ENCODE measurements at places on chromosomes 3 and 15. TPM values are rescaled to one million over a fixed set of nuclear protein-coding genes. Genes with fewer than 3 reads are reported as not detected.

GRCh38 chr15:68785541-68785940, 35.2 kb downstream of the ANP32A start:
- no peak for DNase-seq

Gene CPLX3
- total RNA-seq, result not detected

DNA sequence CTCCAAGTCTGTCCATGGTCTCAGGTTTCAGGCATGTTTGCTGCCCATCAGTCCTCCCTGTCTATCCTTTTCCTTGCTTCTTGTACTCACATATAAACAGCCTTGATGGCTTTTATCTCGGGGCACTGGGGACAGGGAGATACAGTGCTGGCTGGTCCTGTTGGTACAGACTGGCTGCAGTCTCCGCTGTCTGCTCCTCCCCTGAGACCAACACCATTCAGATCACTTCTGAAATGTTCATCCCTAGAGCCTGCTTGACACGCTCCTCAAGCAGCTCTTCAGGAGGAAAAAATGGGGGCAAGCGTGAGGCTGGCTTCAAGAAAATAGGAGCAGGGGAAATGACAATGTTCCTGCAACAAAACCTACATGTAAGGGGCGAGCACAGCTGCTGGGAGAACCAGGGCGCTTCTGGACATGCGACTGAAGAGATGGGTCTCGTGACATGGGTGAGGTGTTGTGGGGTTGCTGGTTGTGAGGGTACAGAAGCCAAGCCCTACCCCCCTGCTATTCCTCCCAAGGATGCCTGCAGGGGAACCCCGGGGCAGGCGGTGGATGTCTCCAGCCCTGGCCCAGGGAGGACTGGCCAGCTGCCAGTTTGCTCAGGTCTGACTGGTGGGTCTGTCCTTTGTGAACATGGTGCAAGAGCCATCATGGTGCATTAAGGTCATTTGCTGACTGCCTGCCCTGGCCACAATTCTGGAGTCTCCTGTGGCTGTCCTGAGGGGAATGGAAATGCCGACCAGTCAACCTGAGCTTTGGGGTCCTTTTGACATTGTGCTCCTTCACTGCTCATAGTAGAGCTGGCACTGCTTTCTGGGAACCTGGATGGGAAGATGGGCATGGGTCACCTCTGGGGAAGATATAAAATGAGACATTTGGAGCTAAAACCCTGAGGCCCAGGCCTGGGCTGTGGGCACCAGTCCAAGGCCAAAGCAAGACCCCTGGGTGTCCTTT, 40.1 kb downstream of the KY start:
- DNase-seq, result no peak

- no peak for DNase-seq
These were observed 420.0 kb downstream of the LPP start for GRCh38 chr3:188573956-188574355.

Gene ACAD9
- 37.0 TPM for total RNA-seq

GRCh38 chr3:155785662-155786295, 20.3 kb downstream of the C3orf33 start:
- DNase-seq, result no peak

- no peak for DNase-seq
These were observed 1.2 kb downstream of the CLSTN2 start for GRCh38 chr3:139935866-139936817.

Gene PTH1R
- total RNA-seq, result not detected

Gene SENP8
- 2.0 TPM for total RNA-seq

DNA sequence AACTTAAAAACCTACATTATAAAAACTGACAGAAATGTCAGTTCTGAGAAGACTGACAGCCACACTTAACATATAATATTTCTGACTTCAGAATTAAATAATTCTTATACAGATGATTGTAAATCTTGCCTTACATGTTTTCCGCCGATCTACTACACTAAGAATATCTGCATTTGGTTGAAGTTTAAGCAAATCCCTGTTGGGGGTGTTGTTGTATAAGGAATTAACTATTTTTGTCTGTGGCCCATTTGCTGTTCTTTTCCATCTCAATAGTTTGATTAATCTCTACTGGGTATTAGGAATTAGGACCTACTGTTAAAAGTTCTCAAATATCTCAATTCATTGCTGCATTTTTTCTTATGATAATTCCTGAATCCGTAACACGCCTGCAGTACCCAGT, 838.3 kb upstream of the ROBO1 start:
- DNase-seq, result no peak

Gene PPP4R2
- total RNA-seq, result 71.6 TPM

- DNase-seq, result no peak
These were observed 36.7 kb upstream of the IL20RB start for GRCh38 chr3:136920904-136921611.

Gene ZNF501
- total RNA-seq, result 1.6 TPM

DNA sequence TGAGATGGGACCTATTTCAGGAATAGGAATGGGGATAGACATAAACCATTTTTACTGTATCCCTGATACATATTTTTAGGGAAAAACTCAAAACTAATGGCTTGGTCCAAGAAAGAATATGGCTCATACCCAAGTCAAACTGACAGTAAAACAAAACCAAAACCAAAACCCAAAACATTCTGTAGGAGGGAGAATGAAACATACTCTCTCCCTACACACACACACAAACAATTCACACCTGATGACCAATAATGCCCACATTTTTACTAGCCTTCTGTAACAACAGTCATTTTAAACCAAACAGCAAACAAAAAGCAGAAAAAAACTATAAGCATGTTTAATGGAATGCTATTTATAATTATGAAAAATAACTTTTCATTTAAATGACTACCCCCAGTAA, 74.9 kb downstream of the NBEAL2 start:
- no peak for DNase-seq

DNA sequence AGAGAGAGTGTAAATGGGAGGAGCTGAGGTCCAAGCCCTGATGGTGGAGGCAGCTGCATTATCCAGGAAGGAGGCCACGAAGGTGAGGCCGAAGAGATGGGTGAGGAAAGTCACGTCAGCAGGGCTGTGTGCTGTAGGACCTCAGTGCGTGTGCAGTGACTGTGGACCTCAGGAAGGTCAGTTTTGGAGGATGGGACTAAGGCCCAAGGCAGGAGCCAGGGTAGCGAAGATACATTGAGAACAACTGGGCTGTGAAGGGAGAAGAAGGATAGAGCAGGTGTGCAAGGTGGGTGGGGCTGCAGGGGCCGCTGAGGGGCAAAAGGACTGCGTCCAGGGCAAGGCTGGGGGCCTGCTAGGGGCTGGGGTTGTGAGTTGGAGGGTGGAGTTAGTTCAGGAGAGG, 4.9 kb downstream of the KLHL40 start:
- no peak for DNase-seq

GRCh38 chr3:71356265-71356664, 227.3 kb downstream of the FOXP1 start:
- peak; percentile 24 for DNase-seq

GRCh38 chr3:154364849-154365248, 40.6 kb upstream of the DHX36 start:
- no peak for DNase-seq

DNA sequence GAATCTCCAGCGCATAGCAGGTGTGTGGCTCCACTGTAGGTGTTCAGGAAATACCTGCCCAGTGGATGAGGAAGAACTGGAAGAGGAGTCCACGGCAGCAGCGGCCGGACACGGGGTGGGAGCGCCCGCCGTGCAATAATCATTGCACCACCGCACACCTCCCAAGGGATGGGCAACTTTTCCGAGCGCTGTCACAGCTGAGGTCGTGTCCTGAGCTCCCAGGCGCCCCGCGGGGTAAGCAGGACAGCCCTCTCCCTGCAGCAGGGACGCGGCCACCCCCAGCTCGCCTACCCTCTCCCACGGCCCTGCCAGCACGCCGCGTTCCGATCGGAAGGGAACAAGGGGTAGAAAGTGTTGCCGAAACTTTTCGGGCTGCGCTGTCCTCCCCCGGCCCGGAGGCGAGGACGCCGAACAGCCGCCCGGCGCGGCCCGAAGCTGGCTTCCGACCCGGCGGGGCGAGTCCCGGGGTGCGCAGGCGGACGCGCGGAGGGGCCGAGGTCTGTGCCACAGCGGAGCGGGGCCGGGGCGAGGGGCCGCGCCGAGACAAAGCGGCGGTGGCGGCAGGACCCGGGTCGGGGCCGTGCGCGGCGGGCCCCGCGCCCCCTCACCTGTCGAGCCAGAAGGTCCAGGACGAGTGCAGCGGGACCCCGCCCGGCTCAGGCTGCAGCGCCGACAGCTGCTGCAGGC, 475 bp downstream of the EIF4E3 start:
- DNase-seq, result peak; percentile 44

Gene TGM5
- not detected for total RNA-seq

Gene HOMER2
- 2.8 TPM for total RNA-seq

DNA sequence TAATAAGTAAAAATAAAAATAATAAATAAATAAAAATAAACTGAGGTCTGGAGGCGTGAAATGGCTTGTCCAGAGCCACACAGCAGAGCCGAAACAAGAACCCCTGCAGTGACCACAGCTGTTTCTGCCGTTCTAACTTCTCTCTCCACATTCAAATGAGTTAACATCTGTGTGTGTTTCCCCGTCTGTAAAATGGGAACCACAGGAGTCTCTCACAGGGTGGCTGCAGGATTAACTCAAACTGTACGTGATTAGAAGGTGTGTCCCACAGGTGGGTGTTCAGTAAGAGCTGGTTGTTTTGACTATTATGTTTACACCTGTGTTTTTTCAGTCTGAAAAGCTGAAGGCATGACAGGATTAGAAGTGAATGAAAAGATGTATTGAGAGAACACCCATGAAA, 27.0 kb upstream of the MUC4 start:
- DNase-seq, result no peak

DNA sequence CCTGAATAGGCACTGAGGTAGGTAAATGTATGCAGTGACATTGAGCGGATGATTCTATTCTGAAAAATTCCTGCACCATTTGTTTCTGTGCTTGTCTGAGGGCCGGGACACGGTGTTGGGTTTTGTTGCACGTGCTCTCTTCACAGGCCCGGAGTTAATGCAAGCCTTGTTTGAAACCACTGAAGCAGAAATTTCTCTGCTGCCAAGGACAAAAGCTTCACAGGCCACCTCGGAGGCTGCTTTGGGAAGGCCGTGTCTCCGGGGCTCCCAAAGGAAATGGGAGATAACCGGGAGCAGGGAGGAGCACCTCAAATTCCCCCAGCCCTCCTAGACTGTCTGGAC, 179.4 kb downstream of the OPA1 start:
- DNase-seq, result no peak

Gene NDN
- 2.3 TPM for total RNA-seq

Gene SYNPR
- not detected for total RNA-seq

DNA sequence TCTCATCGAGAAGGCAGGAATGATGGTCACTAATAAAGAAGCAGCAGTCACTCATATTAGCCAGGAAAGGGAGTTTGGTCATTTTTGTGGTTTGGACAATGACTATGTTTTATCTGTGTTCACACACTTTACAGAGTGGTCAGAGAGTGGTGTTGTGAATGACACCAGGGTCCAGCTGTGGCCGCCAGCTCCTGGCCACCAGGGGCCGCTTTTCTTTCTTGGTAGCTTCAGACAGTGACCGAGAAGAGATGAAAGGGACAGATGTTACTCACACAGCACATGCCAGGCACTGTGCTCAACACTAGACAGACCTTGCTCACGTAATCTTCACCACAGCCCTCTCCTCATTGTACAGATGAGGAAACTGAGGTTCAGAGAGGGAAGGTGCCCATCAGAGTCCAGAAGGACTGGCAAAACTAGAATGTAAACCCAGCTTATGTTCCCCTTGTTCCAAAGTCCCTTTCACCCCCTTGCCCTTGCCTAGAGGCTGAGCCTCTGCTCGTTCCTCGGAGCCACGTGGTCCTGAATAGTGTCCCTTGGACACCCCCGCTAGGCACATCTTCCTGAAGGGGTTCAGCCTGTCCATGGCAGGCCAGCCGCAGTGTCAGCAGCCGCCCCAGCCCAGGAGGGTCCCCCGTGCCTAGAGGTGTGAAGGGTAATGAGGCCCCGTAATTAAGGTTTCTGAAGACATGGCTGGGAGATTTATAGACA, 55.6 kb downstream of the CYP11A1 start:
- no peak for DNase-seq

GRCh38 chr15:62626903-62627302, 415.6 kb upstream of the TPM1 start:
- DNase-seq, result no peak

DNA sequence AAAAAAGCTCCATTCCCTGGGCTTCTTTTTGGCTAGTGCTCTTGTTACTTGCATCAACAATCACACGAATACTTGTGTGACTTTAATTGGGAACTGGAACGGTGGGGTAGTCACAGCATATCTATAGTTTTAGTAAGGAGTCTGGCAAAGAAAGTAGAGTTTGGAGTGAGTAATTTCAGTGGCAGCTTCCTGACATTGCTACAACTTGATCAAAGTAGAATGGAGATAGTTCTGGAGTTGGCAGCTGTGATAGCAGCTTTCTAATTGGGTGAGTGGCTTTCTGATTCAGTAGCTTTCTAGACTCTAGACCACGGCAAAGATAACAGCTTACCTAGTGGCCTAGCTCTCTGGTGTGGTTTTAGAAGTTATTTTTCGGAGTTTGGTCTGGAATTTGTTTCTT, 475.0 kb downstream of the TUSC7 start:
- no peak for DNase-seq

GRCh38 chr15:70098153-70098460, 390 bp upstream of the TLE3 start:
- no peak for DNase-seq

Gene SLC24A5
- not detected for total RNA-seq

GRCh38 chr15:88288206-88288605, 31.7 kb upstream of the NTRK3 start:
- no peak for DNase-seq

Gene GPD1L
- 12.6 TPM for total RNA-seq

Gene CD86
- total RNA-seq, result not detected

- DNase-seq, result no peak
These were observed 6.1 kb downstream of the DNASE1L3 start for GRCh38 chr3:58204720-58205119.

DNA sequence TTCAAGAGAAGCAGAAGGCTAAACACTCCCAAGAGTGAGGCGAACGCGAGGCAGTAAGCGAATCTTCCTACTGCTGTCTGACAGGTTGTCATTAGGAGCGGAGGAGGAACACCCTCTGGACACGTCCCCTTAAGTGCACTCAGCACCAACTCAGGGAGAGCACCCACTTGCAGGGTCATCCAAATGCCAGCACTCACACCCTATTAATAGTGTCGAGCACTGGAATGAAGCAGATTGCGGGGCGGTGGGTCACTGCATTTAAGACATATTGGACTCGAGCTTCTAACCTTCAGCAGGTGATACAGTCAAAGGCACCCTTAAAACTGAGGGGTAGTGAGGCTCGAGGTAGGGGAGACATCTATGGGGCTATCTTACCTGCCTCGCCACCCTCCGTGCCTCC, 28.7 kb downstream of the SH3BP5 start:
- no peak for DNase-seq

DNA sequence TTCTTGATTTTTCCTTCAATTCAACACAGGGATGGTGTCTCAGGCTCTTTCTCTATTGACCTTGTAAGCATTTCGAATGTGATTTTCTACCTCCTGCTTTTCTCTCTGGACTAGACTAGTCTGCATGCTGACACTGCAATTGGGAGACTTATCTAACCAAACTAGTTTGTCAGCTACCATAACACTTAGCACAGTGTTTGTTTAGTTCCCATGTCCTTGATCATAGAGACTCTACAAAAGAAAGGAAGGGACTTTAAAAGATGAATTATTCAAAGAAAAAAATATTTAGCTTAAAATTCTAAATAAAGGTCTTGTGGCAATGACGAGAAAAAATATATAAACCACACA, 407.0 kb downstream of the ERC2 start:
- DNase-seq, result no peak

- DNase-seq, result no peak
These were observed 75.7 kb upstream of the FBN1 start for GRCh38 chr15:48721061-48721810.

- DNase-seq, result no peak
These were observed 46.8 kb downstream of the CMTM6 start for GRCh38 chr3:32455609-32456428.
